Stimulated activated CD8-positive, alpha-beta memory T cell treated with anti-CD3 and anti-CD28 coated beads, Interleukin-7, amount 100 ng/mL, for 24 hours (primary cell): ENCODE measurements at places on chromosomes 7 and 10.

DNA sequence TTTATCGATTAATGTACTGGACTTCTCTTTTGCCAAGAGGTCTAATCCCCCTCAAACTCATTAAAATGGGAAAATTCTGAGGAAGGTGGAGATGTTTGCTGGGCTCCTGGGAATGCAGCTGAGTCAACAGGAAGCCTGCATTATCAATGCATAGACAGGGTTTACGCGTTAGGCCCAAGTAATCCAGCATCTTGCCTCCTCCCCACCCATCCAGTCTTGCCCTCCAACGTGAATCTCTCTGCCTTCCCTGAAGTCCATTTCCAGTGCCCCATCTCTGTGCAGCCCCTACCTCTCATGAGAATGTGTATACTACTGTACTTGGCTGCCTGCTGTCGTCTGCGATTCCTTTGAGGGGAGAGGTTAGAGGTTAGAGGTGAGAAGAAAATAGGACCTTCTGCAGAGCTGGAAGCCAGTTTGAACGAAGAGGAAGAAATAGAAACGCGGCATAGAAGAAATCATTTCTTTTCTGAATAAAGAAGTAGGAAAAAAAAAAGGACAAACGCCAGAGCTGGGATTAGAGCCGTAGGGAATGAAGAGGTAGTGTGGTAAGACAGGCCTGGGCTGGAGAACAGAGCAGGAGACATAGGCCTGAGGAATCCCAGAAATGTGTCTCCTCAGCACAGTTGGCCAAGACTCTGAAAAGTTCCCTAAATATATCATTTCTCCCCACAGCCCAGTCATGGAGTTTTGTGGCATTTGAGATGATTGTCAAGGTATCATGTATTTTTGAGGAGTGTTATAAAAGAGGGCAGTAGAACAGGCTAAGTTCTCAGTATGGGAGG is 75.6 kb downstream of the MYOF start:
- no peak for DNase-seq

DNA sequence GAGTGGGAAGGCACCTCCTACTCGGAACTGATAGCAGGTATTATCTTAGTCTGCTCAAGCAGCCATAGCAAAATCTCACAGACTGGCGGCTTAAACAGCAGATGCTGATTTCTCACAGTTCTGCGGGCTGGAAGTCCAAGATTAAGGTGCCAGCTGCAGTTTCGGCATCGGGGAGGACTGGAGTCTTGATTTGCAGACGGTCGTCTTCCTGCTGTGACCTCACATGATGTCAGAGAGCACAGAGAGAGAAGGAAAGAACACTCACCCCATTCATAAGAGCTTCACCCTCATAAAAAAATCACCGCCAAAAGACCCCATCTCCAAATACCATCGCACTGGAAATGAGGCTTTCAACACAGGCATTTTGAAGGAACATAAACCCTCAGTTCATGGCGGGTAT is 216.5 kb upstream of the PITRM1 start:
- DNase-seq = no peak

GRCh38 chr7:44280993-44281721 is 44.2 kb downstream of the CAMK2B start:
- no peak for DNase-seq

DNA sequence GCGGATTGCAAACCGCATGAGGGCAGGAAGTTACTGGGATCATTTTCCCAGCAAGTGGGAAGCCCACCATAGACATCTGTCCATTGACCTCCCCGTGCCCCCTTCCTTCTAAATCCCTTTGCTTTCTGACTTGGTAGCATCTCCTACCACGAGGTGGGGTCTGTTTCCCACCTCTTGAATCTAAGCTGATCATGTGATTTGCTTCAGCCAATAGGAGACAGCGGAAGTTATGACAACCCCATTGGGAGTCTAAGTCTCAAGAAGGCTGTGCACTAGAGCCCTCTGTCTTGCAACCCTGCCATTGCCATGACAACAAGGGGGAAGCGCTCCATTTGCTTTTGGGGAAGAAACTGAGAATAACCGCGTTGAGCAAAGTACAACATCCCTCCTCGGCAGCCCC is 39.2 kb upstream of the CARD11 start:
- no peak for DNase-seq

GRCh38 chr10:60176925-60177324 is 212.8 kb downstream of the ANK3 start:
- DNase-seq = no peak

GRCh38 chr7:105643384-105643783 is 62.1 kb upstream of the EFCAB10 start:
- no peak for DNase-seq

GRCh38 chr10:110353244-110354119 is 48.8 kb upstream of the SMNDC1 start:
- DNase-seq = peak; percentile 26

DNA sequence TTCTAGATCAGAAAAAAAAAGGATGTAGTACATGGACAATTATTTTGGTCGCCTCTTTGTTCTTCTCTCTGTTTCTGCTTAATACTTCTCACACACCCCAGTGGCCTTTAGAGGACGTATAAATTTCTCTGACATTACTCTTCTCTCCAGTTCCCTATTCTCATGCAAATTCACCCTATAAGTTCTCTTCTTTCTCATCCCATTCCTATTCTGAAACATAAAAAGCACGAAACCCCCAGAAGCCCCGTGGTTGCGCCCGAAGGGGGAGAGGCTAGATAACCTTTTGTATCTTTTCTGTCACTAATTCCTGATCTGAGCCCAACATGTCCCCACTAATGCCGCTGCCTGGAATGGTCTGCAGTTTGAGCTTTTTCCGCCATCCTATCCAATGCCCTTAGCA is 136.9 kb downstream of the SKIDA1 start:
- no peak for DNase-seq

GRCh38 chr10:87935290-87936141 is 72.1 kb downstream of the PTEN start:
- no peak for DNase-seq

- no peak for DNase-seq
These were observed 11.4 kb upstream of the CSGALNACT2 start for GRCh38 chr10:43126759-43127424.

GRCh38 chr10:98328163-98328562 is 60.2 kb upstream of the LOXL4 start:
- no peak for DNase-seq

GRCh38 chr10:99435986-99436638 is 5.7 kb upstream of the GOT1 start:
- DNase-seq = no peak

DNA sequence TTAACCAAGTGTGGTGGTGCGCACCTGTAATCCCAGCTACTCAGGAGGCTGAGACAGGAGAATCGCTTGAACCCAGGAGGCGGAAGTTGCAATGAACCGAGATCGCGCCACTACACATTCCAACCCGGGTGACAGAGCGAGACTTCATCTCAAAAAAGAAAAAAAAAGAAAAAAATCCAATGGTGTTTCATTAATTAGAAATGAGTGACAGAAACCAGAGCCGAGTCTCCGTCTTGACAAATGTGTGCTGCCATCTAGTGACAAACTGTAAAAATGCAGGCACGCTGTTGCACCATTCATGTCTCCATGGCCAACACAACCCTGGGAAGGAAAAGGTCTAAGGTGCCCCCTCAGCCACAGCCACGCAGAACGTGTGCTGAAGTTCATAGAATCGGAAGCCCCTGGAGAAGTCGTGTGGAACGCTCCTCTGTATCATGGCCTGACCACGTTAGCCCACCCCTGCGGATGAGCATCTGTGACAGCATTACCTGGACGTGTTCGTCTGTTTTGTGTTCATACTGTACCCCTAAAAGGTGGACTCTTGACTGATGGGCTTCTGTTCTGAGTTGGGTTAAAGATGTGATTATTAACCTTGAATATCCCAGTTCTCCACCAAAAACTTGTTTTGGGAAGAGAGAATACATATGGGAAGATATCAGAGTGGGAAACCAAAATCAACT is 94.9 kb downstream of the LYZL2 start:
- DNase-seq = peak; percentile 46

DNA sequence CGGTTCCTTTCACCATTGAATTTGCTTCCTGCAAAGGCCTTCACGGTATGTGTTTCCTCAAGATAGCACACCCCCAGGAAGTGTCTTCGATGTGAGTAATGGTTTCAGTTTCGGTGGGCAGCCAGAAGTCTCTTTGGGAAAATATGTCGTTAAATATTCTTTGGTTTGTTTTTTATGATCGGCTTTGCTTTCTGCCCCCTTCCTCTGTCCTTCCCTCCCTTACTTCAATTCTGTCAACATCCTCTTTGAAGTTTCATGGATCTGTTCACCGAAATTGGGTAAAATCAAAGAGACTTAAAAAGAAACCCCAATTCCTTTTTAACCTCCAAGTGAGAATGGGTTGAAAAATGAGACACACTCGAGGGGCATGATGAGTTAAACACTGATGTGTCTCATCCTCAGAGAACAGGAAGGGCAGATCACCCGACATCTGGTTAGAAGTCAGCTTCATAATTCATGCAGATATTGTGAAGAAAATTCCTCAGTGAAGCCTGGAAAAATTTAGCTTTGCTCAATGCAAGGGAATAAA is 170.8 kb upstream of the HABP2 start:
- no peak for DNase-seq

- no peak for DNase-seq
These were observed 7.7 kb downstream of the SLC26A4 start for GRCh38 chr7:107668296-107668695.

GRCh38 chr10:28169525-28169924 is 133.3 kb downstream of the MPP7 start:
- no peak for DNase-seq

DNA sequence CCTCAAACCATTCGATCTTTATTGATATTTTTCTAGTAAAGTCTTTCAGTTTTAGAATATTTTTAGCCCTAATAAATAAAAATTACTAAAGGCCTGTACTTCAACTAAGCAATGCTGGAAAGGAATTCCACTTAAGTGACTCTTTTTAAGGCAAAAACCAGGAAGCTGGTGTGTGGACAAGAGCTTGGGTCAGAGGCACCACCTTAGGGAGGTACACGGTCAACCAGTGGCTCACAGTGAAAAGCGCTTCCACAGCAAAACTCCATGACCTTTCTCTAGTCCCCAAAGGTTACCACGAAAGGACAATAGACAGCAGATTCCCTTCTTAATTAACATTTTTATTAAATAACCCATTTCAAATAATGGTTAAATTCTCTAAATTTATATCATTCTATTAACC is 31.2 kb downstream of the ARL3 start:
- no peak for DNase-seq

GRCh38 chr10:69449841-69450240 is 1.4 kb upstream of the TSPAN15 start:
- peak; percentile 18 for DNase-seq

GRCh38 chr7:68689087-68689433 is 909.2 kb upstream of the AUTS2 start:
- no peak for DNase-seq

GRCh38 chr10:117539361-117539773 is 3.2 kb upstream of the EMX2 start:
- no peak for DNase-seq

- no peak for DNase-seq
These were observed 46.1 kb downstream of the MAGI2 start for GRCh38 chr7:79407351-79407750.

GRCh38 chr10:132011024-132011423 is 29.3 kb upstream of the BNIP3 start:
- DNase-seq = no peak
